ENCODE measurements at places on chromosomes 7 and 10.

DNA sequence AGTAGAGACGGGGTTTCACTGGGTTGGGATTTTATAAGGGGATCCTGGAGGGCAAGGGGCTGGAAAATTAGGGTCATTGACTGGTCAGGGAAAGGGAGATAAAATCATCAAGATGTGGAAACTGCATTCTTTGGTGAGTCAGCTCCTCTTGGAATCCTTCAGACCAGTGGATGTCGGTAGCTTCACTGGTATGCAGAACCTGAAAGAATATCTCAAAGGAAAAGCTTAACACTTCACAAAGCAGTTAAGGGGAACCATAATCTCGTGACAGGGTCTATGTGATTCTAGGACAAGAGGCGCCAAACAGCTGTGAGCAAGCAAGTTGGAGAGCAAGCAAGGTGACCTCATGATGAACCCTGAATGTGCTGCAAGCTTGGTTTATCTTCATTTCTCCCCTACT lies 634.7 kb upstream of the AUTS2 start:
- peak; percentile 2 for DNase-seq

DNA sequence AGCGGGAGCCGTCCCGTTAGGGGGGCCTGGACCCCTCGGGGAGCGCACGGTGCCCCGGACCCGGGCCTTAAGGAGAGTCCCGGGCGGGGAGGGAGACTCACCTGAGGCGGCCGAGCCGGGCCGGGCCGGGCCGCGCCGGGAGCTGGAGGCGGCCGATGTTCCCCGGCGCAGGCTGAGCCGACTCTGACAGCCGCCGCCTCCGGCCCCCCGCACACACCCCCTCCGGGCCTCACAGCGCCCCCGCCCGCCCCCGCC lies at the start of gene ACHE:
Gene ACHE (minus strand): TSS at position 188 of the 255 bp plus-strand sequence. CDS start 1,656 bp downstream, outside the sequence.
- no peak for DNase-seq

DNA sequence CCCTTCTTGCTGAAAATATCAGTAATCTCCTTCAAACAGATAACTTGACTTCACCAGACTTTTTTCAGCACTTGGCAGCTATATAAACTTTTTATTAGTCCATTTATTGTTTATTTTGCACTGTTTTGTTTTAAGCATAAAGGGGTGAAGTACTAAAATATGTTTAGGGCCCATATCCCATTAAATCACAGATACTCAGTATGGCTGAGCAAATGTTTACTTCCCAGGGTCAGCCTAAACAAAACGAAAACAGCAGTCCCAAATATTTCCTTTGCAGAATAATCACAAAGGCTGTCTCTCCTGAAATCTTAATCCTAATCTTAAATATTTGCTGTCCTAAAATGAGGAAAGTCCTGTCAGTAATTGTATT lies 649.6 kb downstream of the TNS3 start:
- DNase-seq, result no peak

- no peak for DNase-seq
Measured at GRCh38 chr7:48087349-48087748, 1.7 kb upstream of the UPP1 start.
